ENCODE measurements at places on chromosomes 7 and 10.

DNA sequence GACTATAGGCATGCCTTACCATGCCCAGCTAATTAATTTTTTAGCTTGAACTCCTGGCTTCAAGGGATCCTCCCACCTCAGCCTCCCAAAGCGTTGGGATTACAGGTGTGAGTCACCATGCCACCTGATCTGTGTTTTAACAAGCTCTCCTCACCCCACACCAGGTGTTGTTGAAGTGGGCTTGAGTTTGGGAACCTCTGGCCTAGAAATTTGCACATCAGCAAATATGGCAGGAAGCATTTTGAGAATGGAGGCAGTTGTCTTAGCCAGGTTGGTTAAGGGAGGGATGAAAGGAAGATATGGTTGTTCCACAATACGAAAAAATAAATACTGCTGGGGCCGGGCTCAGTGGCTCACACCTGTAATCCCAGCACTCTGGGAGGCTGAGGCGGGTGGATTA, 433.1 kb downstream of the TYW1 start:
- DNase-seq: no peak

GRCh38 chr10:122149561-122150505, 121.3 kb upstream of the BTBD16 start:
- no peak for DNase-seq

DNA sequence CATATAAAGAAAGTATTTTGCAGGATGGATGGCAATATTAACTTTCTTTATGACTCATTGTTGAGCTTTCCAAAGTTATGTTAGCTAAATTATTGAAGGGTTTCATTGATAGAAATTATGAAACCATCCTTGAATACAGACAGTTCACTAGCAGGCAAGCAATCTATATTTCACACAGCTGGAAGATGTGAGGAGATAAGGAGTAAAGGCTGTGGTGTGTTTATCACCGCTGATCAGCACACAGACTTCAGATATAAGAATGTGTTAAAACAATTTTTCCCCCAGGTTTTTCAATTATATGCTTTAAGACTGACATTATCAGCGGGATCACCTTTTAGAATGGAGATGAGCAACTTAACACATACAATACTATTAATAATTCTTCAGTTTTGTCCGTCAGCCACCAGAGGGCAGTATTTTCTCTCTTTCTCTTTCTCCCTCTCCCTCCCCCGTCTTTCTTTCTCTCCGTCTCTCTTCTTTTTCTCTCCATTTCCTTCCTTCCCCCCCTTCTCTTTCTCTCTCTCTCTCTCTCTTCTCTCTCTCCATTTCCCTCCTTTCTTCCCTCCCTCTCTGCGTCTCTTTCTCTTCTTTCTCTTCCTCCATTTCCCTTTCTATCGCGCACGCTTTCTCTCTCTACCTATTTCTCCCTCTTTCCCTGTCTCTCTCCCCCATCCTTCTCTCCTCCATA, 62.9 kb upstream of the FAM171A1 start:
- no peak for DNase-seq

GRCh38 chr7:136446751-136447150, 421.7 kb upstream of the CHRM2 start:
- DNase-seq: no peak

DNA sequence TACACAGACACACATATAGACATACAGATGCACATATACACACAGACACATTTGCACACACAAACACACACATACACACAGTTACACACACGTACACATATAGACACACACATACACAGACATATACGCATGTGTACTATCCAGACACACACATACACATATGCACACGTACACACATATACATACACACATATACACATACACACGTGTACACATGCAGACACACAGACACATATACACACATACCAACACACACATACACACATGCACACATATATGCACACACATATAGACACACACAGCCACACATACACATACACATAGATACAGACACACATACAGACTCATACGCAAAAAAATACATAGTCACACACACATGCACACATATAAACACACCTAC, 184.2 kb downstream of the PFKFB3 start:
- no peak for DNase-seq

DNA sequence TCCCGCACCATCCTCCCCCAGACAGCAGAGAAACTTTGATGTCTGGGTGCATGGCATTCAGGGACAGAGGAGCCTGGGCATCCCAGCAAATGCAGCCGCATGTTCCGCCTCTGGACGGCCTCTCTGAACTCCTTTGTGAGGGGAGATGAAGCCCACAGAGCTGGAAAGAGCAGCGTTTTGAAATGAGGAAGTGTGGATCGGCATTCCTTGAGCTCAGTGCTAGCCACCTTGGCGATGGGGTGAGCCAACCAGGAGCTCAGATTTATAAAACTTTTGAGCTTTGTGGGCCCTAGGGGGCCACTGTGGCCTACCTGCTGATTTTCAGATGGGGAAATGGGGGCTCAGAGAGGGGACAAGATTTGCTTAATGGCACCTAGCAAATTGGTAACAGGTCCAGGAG, 126.4 kb upstream of the TCF7L2 start:
- no peak for DNase-seq

DNA sequence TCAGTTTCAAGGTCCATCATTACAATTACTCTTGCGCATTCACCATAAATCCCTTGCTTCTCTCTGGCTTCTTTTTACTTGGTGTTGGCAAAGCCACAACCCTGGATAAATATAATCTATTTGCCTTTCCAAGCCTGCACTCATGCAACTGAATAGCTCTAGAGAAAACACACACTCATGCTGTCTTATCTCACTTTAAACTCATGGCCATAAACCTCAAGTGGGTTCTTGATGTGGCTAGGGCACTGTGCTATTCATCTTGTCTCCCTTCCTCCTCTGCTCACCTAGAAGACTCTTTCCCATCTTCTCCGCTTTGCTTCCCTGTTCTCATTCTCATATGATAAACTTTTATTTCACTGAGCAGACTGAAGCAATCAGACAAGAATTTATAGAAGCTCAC, 165.4 kb upstream of the MTPN start:
- no peak for DNase-seq

DNA sequence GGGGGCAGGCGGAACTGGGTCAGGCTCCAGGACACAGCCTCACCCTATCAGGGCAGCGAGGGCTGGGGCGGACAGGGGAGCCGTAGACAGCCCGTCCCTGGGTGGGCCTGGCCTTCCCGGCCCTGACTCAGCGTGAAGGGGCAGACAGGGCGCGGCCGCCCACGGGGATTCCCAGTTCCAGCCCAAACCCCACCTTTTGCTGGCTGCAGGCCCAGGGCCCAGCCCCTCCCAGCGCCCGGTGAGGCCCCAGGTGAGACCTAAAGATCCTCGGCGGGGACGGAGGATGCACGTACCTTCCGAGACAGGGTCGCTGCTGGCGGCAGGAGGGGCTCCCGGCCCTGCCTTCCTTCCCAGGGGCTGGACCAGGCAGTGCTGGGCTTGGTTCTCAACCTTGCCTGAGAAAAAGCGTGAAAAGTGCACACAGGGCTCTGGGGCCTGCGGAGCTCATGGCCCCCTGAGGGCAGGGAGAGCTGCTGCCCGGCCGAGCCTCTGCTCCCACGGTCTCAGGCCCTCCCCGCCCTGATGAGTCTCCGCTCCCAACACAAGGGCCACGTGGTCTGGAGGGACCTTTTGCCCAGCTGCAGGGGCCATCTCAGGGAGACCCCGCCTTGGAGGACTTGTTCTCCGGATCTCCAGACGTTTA, 43.9 kb upstream of the DNAJB6 start:
- no peak for DNase-seq

- DNase-seq: peak; percentile 56
Observed at GRCh38 chr7:50206453-50207250, 97.9 kb upstream of the IKZF1 start.

DNA sequence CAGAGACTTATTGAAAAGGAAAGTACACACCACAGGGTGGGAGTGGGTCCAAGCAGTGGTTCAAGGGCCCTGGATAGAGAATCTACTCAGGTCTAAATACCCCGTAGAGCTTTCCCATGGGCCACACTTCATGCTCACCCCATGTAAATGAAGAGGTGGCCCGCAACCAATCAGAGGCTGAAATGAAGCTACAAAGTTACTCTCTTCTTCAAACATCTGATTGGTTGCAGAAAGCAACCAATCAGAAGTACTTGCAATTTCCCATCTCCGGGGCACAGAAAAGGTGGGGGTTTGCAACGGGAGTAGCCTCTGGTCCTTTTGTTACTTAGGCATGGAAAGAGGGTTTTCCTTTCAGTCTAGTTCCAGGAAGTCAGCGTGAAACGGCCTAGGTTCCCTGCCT, 15.2 kb upstream of the GALNTL5 start:
- no peak for DNase-seq

- no peak for DNase-seq
Observed at GRCh38 chr10:43686414-43686813, 37.7 kb upstream of the ZNF32 start.

DNA sequence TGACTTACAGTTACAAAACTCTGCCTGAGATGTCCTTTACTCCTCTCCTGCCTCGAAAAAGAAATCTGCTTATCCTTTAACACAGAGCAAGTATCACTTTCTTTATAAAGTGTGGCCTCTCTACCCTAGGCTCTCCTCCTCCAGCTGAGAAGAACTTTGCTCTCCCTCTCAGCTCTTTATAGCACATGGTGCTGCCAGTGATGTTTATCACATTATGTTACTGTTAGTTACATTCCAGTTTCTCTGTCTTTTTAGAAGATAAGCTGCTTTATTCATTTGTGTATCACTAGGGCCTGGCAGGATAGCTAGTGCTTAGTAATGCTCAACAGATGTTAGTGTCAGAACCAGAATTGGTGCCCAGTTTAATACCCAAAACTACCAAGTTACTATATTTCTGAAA, 41.1 kb upstream of the TMEM229A start:
- no peak for DNase-seq

GRCh38 chr7:9349625-9350024, 916.2 kb downstream of the NXPH1 start:
- no peak for DNase-seq

- DNase-seq: no peak
Observed at GRCh38 chr7:133688483-133689239, 435.8 kb downstream of the EXOC4 start.

- DNase-seq: peak; percentile 81
Observed at GRCh38 chr7:66591799-66592596, 36.7 kb upstream of the KCTD7 start.

GRCh38 chr10:87760195-87760905, 57.7 kb downstream of the ATAD1 start:
- DNase-seq: no peak

DNA sequence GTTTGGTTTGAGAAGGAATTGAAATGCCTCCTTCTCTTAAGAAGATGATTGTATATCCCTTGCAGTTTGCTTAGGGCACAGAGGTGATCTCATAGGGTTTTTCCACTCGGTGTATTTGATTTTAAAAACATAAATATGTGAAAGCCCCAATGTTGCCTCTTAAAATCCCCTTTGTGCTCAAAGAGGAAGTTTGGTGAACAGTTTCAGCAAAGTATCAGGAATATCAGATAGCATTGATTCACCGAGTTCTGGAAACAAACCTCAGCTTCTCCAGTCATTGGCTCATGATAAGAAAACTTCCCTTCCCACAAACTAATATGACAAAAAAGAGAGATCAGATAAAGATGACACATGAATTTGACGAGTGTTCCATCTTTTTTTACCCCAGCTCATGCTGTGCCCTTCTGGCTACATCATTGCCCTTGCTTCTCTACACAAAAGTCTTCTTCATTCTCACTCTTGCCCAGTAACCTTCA, 20.1 kb upstream of the SMNDC1 start:
- no peak for DNase-seq

DNA sequence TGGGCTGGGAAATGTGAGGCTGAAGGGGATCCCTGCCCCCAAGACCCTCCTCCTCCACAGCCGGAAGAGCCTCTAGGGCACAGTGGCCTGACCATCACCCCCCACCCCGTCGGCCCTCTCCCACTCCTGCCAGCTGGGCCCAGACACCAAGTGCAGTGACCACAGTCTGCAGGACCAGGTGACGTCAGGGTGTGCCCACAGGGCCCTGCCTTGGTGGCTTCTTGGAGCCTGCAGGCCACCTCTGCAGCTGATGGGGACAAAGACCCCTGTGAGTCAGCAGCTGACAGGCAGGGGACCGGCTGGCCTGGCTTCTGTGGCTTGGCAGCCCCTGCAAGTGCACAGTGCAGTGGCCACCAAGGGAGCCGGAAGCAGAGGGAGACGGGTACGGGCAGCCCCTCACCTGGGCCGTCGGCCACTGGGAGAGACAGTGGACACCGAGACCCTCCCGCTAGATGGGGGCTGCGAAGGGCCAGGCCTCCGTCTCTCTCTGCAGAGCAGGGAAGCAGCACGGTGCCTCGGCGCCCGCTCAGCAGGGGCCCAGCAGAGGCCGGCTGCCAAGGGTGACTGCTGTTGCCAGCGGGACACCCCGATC, 274.6 kb downstream of the ELFN1 start:
- DNase-seq: no peak

- DNase-seq: peak; percentile 33
Observed at GRCh38 chr7:141585592-141586510, 34.6 kb downstream of the AGK start.

DNA sequence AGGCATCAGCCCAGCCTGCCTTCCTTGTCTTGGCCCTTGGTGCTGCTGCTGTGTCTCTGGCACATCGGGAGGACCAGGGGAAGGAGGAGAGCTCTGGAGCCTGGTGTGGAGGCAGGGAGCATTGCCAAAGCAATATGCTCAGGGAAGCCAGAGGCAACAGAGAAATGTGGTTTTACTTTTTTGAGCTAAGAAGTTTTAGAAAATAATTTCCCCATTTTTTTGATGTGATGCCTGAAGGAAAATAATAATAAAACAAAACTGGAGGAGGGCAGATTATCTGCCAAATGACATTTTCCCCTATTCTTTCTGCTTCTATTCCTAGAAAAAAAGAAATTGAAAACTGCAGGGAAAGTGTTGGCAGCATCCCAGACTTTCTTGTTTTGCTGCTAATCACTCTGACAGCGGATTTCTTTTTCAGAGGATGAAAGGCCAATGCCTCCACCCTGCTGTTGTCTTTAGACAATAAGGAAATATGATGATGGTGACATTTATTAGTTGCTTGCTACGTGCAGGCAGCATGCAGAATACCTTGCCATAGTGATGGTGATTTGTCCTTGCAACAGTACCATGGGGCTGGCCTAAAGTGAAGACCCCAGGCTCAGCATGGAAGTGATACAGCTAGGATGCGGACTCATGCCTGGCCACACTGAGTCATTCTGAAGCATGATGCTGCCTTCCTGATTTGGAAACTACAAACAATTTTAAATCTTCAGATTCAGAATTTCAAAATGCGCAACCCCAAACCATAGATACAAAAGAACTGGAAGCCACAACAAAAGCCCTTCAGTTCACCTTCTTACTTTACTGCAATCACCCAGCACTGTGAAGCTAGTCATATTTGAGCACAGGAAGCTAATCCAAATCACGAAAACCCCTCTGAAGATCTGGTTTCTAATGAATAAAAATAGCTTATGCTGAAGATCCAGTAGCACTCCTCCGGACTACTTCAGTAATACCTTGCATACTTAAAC, 260.2 kb upstream of the TMEM72 start:
- no peak for DNase-seq

- no peak for DNase-seq
Observed at GRCh38 chr7:84908196-84908793, 278.6 kb downstream of the SEMA3D start.

- no peak for DNase-seq
Observed at GRCh38 chr10:92574548-92575261, 812 bp upstream of the IDE start.
